HFFc6 (cell line): ENCODE measurements at places on chromosomes 3 and 15. TPM values are rescaled to one million over a fixed set of nuclear protein-coding genes. Genes with fewer than 3 reads are reported as not detected.

Gene KBTBD12
- not detected in 2 replicates for total RNA-seq

Gene HIGD1A
- 119 to 126 TPM (median 126 TPM) in 3 replicates for total RNA-seq

Gene CPNE9
- not detected in 3 replicates for total RNA-seq

DNA sequence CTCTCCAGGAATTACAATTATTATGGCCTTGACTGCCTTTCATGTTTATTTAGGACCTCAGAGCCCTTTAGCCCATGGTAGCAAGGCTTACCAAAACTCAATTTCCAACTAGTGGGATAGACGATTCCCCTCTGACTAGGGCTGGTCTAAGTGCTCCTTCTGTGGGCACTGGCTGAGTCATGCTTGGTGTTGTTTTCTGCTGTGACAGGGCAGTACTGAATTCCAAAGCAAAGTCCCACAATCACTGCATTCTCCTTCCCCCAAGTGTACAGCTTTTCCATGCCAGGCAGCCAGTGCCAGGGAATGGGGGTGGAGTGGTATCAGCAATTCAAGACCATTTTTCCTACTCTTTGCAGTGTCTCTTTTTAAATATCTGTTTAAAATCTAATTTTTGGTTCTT lies 509.0 kb upstream of the NECTIN3 start:
- DNase-seq, result no peak

DNA sequence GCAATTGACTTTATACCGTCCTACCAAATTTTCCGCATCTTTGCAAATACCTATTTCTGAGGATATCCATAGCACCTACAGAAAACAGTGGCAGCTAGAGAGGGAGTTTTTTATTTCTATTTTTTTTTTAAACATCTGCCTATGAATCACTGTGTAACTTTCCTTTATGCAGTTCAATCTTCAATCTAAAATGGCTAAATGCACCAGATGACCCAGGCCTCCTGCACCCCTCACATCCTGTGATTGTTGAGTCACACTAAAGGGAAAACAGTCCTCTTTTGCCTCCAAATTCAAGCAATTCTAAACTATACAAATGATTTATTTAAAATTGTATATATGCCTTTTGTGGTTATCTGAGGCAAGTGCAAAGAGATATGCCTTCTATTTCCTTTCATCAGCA lies 20.1 kb upstream of the BCL6 start:
- peak; percentile 31 for DNase-seq

DNA sequence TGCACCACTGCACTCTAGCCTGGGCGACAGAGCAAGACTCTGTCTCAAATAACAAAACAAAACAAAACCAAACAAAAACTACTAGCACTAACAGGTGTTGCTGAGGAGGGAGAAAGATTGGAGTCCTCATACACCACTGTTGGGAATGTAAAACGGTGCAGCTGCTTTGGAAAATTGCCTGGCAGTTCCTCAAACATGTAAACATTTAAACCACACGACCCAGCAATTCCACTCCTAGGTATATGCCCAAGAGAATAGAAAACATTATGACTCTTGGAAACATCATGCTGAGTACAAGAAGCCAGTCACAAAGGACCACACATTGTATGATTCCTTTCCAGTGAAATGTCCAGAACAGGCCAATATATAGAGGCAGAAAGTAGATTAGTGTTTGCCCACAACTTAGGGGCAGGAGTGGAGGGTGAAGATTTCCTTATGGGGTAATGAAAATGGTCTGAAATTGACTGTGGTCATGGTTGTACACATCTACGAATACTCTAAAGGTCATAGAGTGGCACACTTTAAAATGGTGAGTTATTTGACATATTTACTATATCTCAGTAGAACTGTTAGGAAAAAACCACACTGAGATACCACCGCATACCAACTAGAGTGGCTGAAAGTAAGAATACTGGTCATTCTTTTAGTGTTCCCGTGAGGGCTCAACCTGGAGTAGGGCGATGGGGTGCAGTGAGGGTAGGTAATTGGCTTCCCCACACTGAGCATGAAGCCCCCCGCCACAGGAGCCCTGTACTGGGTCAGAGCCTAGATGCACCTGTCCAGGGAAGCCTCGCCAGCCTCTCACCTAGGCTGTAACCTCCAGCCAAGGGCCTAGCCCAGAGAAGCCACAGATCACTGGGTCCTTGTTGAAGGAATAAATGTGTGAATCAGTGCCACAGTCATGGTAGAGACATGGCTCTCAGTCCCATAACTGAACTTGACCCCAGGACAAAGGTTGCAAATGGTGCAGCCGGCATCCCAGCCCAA lies 131.1 kb downstream of the NUP210 start:
- no peak for DNase-seq

- DNase-seq, result no peak
Measured at GRCh38 chr3:89372456-89372855, 265.0 kb downstream of the EPHA3 start.
